ENCODE measurements at places on chromosomes 7 and 10.

GRCh38 chr10:52437205-52437646 lies 123.1 kb downstream of the DKK1 start:
- DNase-seq = no peak

GRCh38 chr7:84049071-84049836 lies 145.3 kb downstream of the SEMA3A start:
- DNase-seq = no peak

- no peak for DNase-seq
Observed at GRCh38 chr7:6251653-6252052, 20.8 kb downstream of the CYTH3 start.

GRCh38 chr10:47082055-47082784 lies 171.0 kb downstream of the PTPN20 start:
- DNase-seq = no peak

GRCh38 chr10:2619472-2619871 lies 447.9 kb upstream of the PFKP start:
- DNase-seq = no peak

GRCh38 chr7:144546782-144547181 lies 143.3 kb upstream of the NOBOX start:
- no peak for DNase-seq

- no peak for DNase-seq
Observed at GRCh38 chr7:23787272-23787671, 77.3 kb downstream of the STK31 start.

DNA sequence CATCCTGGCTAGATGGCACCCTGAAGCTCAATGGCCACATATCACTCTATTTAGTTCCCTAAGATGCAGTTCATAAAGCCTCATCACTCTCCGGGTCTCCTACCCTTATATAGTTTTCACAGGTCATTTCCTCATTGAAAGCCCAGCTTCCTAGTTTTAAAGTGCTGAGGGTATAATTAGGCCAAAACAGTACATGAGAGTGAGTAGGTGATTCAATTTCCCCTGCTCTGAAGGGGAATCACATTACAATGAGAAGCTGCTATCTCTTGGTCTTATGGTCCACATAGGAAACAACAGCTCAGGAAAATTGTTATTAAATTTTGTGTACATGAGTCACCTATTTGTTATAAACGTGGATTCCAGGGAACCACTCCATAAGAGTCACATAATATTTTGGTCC lies 162.0 kb downstream of the SEMA3E start:
- no peak for DNase-seq

DNA sequence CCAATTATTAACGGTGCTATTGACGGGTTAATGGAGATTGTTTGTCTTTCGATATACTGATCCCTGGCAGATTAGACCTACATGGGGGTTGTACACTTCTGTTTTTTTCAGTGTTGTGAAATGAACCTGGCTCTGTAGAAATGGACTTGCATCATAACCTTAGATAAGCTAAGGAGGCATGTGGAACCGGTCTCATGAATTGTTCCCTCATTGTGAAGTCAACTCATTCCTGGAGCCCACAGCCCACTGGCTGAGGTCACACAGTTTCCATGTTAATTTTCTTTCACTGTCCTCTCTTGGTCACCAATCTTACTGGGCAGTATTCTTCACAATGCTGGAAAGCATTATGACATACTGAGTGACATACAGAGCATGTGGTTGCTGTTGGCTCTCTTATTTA lies 202.8 kb downstream of the BMPER start:
- no peak for DNase-seq

GRCh38 chr10:17793823-17794644 lies 15.1 kb upstream of the MRC1 start:
- no peak for DNase-seq

DNA sequence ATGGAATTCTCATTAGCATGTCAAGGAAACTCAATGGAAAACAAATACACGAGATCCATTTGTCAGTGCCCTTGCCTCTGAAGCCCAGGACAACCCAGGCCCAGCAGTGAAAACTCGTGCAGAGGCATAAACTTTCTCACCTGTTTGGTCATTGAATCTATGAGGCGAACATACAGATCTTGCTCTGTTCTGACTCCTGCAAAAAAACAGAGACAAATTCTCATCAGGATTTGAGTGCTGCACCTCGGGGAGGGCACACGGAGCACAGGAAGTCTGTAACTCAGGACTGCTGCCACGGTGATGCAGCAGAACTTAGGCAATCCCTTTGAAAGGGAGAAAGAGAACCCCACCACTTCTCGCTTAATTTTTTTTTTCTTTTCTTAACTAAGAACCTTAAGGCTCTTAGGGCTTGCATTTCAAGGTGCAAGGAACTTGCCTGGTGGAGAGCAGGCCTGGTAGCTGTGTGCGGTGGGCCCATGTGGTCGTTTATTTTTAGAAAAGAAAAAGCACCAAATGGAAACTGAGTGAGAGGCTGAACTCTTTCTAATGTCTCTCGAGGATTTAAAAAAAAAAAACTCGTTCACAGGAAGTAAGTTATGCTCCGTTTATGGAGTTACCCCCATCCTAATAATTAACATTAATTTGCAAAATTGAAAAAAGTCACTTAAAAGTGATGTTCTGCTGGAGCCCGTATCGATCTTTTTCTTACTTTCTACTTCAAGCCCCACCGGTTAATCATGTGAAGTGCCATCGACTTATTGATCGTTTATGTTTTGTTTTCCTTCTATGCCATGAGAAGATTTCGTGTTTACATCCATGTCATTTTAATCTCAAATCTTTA lies 1.8 kb downstream of the EBF3 start:
- DNase-seq = no peak

DNA sequence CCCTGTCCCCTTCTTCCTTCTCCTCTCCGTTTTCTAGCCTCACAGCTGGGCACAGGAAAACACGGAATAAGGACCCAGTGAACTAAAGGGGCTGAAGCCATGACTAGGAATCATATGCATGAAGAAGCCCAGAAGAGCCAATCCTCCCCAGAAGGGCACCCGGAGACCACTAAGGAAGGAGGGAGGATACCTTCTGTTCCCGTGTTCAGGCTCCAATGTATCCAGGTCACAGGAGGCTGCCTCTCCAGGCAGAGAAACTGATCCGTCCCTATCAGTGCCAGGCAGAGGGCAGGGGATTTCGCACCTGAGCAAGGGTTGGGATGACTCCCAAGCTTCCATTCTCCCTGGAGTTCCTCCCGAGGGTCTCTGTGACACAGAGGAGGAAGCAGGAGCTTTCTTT lies 246.6 kb downstream of the SNX10 start:
- DNase-seq = no peak

GRCh38 chr10:102645741-102646609 lies 1.7 kb downstream of the TRIM8 start:
- DNase-seq = peak; percentile 63

- DNase-seq = peak; percentile 76
Observed at GRCh38 chr10:96832721-96833219, 672 bp downstream of the LCOR start.

DNA sequence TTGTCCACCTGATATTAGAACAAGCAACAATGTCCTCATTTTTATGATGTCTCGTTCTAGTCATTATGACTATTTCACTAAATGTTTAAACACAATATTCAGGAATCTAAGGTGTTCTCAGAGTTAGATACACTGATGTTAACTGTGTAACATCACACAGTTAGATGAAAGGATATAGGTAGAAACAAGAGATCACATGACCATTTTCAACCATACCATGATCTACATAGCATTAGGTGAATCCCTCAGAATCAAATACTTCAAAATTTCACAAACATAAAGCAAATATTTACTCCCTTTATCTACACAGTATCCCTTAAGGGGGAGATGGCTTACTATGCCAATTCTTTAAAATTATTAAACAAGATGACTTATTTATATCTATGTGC lies 90.3 kb downstream of the ANK3 start:
- no peak for DNase-seq

GRCh38 chr10:132904181-132904813 lies 38.1 kb downstream of the CFAP46 start:
- no peak for DNase-seq

DNA sequence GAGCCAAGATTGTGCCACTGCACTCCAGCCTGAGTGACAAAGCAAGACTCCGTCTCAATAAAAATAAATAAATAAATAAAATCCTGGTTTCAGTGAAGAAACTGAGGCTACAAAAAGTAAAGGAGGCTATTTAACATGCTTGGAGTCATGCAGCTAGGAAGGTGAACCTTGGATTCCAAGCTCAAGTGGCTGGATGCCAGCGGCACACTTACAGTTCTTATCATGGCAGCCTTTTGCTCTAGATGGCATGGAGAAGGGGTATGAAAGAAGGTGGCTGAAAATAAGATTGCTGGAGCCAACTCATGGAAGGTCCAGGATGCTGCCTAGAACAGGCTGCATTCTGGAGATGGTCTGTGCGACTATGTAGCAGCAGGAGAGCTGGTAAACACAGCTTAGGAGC lies 170.0 kb downstream of the SLC25A13 start:
- no peak for DNase-seq

DNA sequence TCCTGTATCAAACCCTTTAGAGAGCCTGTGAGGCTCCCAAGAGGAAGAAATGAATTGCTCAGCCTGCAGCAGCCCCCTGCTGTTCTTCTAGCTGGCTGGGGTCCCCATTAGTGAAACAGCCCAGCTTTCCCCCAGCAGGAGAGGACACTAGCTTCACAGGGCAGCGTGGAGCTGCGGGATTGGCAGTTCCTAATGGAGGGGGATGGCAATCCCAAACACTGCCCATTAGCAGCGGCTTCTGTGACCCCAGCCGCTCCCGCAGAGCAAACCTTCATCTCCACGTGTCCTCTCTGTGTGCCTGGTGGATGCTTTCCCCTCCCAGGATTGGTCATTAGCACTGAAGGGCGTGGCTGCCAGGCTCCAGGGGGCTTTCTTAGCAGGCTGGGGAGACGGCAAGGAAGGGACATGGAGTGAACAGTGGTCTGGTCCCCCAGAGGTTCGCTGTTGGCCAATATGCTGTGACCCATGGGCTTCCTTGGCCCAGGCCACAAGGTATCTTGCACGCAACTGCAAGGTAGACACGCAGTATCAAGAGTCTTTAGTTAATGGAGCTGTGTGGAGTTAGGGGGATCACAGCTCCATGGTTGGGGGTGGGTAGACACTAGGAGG lies 322.5 kb upstream of the ZMIZ1 start:
- DNase-seq = no peak

GRCh38 chr7:100827330-100828226 lies at the start of gene EPHB4:
Gene EPHB4, minus strand, starts transcription at chr7:100827523. Its CDS starts 493 bp downstream, at chr7:100827030.
- no peak for DNase-seq

- DNase-seq = no peak
Observed at GRCh38 chr10:25811052-25811685, 122.9 kb upstream of the MYO3A start.

- no peak for DNase-seq
Observed at GRCh38 chr7:81081616-81082015, 162.8 kb upstream of the SEMA3C start.

- no peak for DNase-seq
Observed at GRCh38 chr7:33926535-33926934, 21.2 kb downstream of the BMPER start.

- no peak for DNase-seq
Observed at GRCh38 chr7:69681181-69681580, 82.9 kb downstream of the AUTS2 start.

DNA sequence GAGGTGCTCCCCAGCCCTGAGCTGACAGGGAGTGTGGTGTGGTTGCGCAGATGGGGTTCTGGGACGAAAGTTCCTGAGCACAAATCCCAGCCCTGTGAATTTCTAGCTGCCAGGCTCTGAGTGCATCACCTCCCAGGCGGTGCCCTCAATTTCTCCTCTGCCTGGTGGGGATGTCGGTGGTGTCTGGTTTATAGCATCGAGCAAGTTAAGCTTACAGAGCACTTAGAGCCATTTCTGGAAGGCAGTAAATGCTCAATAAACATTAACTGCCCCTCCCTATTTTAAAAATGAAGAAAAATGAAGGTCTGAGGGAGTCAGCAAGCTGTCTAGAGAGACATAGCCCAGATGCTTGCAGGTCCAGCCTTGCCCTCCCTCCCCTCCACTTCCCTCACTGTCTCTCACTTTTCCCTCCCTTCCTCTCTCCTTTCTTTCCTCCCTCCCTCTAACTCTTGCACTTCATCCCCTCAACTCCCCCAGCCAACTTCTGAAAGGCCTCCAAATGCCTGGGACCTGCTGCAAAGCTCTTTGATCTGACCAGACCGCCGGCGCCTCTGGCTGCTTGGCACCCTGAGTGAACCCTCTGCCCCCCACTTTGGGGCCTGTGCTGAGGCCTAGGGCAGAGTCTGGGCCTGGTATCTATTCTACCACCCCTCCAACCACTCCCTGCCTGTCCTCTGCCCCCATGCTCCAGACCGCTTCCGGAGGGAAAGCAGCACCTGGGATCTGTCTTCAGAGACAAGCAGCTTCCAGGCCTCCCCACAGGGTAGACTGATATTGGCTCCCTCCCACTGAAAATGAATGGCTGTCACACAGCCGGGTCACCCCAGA lies 438.3 kb downstream of the RPS24 start:
- DNase-seq = no peak

GRCh38 chr10:7513936-7514335 lies 103.1 kb upstream of the SFMBT2 start:
- no peak for DNase-seq

DNA sequence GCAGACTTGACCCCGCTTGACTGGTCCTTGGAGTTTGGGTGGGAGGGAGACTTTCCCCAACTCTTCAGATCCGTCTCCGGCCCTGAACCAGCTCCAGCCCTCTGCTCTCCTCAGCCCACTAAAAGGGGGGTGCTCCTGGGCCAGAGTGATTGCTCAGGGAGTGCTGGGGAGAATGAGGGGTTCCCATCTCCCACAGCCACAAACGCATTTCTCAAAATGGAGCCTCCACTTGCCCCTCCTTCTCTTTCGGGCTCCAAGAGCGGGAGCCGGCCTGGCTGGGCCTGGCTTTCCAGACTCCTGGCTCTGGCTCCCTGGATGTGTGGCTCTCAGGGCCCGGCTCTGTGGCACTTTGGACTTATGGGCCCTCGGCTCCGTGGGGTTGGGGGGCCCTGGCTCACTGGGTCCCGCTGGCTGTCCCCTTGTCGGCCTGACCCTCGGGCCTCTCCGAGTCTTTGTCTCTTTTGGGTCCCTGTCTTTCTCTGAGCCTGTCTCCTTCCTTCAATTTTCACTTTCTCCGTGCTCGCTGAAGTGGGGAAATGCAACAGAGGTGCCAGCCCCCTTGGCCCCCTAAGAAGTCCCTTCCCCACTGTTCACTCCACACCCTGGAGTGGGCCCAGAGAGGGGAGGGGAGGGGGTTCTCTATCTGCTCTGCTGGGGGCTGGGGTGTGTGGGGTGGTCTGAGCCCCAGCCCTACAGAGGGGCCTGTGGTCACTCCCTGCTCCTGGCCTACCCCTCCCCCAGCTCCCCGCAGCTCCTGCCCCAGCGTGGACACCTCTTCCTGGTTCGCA lies 713 bp downstream of the LZTS2 start:
- DNase-seq = peak; percentile 54

DNA sequence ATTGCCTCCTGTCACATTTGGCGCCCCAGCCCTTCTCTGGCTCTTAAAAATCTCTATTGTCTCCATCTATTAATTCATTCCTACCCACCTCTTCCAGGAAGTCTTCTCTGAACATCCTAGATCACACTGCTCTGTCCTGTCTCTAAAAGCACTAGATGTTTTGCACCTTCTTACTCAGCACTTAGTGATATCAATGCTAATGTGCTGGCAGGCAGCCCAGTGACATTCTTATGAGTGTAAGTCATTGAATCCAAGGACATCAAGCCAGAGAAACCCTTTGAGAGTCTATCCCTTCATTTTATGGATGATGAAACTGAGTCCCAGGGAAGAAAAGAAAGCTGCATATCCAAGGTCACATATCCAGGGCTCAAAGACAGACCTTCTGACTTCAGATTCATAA lies 48.3 kb upstream of the PAX2 start:
- DNase-seq = no peak

GRCh38 chr10:113137941-113138685 lies 188.1 kb downstream of the TCF7L2 start:
- DNase-seq = no peak

Measured in naive thymus-derived CD8-positive, alpha-beta T cell (primary cell).